Activated CD4-positive, alpha-beta T cell treated with anti-CD3 and anti-CD28 coated beads, Interleukin-2, amount 50 U/mL, for 4 hours (primary cell): ENCODE measurements at places on chromosomes 5 and 9.

GRCh38 chr5:170511551-170512258 is 7.9 kb downstream of the KCNIP1 start:
- DNase-seq, result no peak

- DNase-seq, result peak; percentile 2
Observed at GRCh38 chr9:125785248-125785751, 38.1 kb downstream of the PBX3 start.

GRCh38 chr9:37386988-37387387 is 35.5 kb upstream of the GRHPR start:
- DNase-seq, result no peak

DNA sequence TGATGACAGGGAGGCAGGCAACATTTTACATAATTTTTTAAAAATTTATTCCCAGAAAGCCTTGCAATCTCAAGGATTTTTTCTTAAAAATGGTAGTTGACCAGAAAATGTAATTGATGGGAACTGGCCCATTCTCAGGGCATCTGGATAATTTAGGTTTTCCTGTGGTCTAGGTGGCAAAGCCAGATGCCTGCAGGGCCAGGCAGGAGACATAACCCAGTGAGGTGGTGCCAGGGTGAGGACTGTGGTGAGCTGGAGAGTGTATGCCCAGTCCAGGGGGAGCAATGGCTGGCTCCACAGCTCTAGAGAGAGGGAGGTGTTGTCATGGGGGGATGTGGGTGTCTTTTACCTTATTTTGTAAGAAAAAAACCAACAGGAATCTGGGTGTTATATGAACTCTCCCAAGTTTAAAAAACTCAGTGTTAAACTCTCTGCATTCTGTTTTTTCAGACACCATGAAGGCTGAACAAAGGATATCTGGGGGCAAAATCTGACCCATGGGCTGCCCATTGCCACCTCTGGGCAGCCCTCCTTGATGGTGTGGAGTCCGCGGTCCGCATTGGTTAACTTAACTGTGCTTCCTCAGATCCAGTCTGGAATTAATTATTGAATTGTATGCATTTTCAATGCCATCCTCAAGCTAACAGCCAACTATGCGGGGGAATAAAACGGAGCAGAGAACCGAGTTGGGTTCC is 43.9 kb downstream of the BOD1 start:
- no peak for DNase-seq

GRCh38 chr9:37424686-37425297 is 2.3 kb downstream of the GRHPR start:
- DNase-seq, result no peak

DNA sequence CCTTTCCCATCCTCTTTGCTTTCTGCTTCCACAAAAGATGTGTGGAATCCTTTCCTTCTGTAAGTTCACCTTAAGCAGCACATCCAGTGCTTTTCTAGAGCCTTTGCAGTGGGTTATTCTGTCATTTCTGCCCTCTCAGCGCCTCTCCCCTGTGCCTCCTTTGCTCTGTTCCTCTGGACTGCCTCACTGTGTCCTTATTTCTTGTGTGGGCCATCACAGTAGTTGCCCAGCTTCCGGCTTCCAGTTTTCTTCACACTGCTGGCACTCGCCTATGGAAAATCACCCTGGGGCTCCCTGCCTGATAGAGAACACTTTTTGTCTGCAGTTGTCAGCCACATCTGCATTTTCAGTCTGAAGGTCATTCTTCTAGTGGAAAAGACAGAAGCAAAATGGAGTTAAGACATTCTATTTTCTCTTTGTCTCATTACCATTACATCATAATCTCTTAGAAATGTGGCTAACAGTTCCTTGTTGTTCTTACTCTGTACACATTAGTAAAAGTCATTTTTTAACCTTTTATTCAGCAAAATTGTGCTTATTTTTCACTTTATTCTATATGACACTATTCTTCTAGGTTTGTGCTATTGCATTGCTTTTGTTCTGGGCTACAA is 64.1 kb upstream of the ZNF608 start:
- no peak for DNase-seq

DNA sequence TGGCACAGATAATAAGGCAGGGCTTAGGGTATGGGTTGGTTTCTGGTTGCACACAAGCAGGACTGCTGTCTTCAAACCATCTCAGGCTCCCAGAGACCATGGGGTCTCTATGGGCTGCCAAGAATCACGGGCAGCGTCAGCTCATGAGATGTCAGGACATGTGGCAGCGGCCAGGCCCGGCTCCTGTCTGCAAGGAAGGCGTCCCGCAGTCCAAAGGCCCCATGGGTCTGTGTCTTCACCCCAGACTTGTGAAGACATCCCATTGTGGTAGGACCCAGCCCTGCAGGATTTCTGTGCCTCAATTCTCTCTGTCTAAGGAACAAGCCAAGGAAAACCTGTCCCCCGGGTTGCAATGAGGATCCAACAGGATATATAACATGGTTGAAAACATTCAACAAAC is 32.6 kb downstream of the IPPK start:
- no peak for DNase-seq

GRCh38 chr5:80409367-80409966 is 1.6 kb downstream of the ZFYVE16 start:
- DNase-seq, result no peak

GRCh38 chr5:100448111-100448528 is 87.1 kb upstream of the FAM174A start:
- DNase-seq, result no peak

DNA sequence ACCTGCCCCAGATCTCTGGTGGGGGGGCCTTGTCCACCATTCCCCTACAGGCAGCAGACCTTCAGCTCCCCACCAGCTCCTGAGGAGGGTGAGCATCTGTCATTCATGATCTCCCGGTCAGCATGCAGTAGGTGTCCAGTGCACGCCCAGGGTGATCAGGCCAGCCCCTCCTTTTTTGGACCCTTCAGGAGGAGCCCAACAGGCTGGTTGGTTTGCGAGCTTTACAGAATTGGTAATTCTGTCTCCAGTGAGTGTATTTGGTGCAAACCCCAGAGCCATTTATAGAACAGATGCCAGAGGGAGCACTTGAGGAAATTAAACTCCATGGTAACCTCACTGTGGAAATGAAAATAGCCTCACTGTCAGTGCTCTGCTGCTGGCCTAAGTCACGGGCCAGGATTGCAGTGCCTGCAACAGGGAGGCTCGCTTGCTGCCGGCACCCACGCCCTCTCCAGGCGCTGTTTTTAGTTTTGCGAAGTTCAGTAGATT is 23.4 kb downstream of the WNK2 start:
- no peak for DNase-seq

DNA sequence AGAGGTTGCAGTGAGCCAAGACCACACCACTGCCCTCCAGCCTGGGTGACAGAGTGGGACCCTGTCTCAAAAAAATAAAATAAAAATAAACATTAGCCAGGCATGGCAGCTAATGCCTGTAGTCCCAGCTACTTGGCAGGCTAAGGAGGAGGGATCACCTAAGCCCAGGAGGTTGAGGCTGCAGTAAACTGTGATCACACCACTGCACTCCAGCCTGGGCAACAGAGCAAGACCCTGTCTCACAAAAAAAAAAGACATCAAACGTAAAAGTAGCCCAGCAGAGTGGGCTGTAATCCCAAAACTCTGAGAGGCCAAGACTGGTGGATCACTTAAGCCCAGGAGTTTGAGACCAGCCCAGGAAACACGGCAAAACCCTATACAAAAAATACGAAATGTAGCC is 19.0 kb downstream of the UIMC1 start:
- no peak for DNase-seq

- DNase-seq, result no peak
Observed at GRCh38 chr9:92654481-92655301, 15.2 kb downstream of the IPPK start.

- no peak for DNase-seq
Observed at GRCh38 chr5:140322751-140323731, 20.1 kb upstream of the PFDN1 start.

DNA sequence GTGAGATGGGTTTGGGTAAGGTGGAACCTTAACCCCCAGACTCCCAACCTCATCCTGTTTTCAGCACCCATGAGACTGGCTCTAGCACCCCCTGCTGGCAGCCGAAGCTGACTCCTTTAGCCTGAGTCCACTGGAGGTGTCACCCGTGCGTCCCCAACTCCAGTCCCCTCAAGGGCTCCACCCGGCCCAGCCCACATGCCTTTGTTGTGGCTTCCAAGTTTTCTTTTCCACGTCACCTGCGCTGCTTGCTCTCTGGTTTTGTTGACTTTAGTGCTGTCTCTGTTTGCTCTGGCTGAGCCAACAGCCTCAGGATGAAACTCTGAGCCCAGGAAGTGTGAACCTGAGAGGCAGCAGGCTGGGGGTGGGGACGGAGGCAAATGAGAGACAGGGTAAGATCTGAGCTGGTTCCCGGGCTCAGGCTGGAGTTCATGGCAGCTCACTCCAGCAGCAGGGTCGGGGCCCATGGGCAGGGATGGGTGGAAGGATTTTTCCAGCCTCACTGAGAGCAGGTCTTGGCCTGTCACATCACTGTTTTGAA is 13.2 kb upstream of the AQP7 start:
- DNase-seq, result peak; percentile 84

DNA sequence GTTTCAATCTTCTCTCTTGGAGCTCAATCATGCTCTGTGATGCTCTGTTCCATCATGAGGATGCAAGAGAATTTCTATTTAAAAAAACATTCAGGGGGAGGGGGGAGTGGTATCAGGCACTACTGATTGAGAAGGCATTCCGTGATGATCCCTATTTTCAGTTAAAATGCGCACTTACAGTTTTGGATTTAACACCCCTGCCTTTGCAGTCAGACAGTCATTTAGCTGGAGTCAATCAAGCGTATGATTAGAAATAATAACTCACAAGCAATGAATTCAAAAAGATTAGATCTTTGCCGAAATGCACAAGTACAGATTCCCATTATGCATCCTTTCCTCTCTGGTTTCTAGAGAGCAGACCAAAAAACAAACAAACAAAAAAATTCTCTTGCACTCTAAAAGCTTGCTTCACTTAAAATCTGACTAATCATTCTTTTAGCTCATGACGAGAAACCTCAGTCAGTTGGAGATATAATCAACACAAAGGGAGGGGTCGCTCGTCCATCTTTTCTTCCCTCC is 55.4 kb downstream of the EFNA5 start:
- DNase-seq, result no peak

- DNase-seq, result no peak
Observed at GRCh38 chr5:149795360-149795759, 65.2 kb downstream of the PPARGC1B start.

- no peak for DNase-seq
Observed at GRCh38 chr5:126268697-126269315, 154.4 kb upstream of the GRAMD2B start.

DNA sequence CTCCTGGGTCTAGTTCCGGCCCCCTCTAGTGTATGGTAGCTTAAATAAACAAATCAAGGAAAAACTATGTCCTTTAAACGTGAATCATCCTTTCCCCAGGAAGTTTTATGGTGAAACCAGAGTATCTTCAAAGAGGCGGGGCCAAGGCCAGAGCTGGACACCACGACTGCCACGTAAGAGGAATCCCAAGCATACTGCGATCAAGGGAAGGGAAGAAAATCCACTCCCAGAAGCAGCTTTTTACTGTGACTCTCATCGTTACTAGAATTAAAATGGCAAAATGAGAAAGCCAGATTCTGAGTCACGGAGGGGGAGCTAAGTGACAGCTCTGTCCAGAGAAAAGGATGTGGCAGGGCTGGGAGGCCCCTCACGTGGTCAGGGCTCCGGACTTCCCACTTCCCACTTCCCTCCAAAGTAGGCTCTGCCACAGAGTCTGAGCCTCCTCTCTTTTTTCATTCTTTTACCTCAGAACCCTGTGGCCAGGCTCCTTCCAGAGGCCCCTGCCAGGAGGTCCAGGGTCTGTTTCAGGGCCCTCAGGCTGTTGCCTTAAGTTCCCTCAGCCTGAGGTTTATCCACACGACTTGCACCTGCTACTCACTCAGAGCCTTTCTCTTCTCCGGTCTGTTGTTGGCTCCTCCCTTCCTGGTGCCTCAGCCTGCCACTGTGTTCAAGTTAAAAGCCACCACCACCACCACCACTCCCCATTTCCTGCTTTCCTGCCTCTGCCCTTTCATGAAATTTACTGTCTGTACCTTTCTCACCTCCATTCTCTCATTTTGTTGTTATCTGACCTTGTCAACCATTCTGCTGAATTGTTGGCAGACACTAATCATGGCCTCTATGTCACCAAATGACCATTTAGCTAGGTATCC is 1.4 kb upstream of the GLRX start:
- DNase-seq, result peak; percentile 48

DNA sequence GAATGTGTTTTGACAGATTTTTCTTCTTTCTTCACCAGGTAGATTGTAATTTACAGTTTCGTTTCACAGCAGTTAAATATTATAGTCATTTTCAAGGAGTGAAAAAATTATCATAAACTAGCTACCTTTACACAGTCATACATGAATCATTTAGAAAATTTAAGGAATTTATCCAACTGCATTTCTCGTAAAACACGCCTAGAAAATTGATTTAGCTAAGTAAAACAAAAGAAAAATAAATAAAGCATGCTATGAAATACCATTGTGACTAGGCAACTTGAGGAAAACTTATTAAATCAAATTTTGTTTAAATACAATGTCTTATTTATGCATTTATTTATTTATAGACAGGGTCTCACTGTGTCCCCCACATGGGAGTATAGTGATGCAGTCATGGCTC is 109.9 kb upstream of the EMB start:
- no peak for DNase-seq

DNA sequence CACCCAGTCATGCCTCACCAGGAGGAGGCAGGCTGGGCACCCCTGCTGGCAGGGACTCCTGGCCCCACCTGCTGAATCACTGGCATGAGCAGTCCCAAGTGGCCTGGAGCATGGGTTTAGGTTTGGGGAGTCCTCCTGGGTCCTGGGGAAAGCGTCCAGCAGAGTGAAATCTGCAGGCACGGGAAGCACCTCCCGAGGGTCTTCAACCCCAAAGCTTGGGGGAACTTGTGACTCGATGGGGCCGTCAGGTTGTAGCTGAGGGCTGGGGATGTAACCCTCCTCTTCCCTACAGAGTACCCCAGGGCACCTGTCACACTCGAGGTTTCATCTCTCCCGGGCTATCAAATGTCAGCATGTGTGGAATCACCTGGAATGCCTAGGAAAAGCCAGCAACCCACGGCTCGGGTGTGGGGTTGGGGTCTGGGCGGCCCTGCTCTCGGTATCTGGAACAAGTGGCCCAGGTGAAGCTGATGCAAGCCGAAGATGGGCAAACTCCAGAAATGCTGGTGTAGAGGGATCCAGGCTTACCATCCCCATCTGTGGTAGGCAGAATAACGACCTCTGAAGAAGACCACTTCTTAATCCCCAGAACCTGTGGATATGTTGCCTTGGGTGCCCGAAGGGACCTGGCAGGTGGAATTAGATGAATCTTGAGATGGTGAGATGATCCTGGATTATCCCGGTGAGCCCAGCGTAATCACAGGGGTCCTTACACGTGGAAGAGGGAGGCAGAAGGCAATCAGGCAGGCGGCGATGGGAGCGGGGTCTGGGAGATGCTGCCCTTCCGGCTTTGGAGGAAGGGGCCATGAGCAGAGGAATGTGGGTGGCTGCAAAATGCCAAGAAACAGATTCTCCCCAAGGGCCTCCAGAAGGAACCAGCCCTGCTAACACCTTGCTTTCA is 6.1 kb upstream of the RASGEF1C start:
- no peak for DNase-seq

GRCh38 chr5:122404018-122404417 is 92.0 kb downstream of the SNCAIP start:
- DNase-seq, result no peak

GRCh38 chr9:33236571-33236970 is 3.4 kb upstream of the SPINK4 start:
- no peak for DNase-seq
